Uterus (tissue), 4 donors: ENCODE measurements at places on chromosomes 11 and 22. TPM values are rescaled to one million over a fixed set of nuclear protein-coding genes. Genes with fewer than 3 reads are reported as not detected.

GRCh38 chr11:128235426-128235825 lies 351.9 kb downstream of the ETS1 start:
- no peaks in the 10 kb centered on the region for H3K36me3 ChIP-seq
- DNase-seq, result no peak
- no peak overlapping the region for H3K27ac ChIP-seq
- no peak overlapping the region for H3K4me3 ChIP-seq
- H3K27me3 ChIP-seq, result no peaks in the 10 kb centered on the region

DNA sequence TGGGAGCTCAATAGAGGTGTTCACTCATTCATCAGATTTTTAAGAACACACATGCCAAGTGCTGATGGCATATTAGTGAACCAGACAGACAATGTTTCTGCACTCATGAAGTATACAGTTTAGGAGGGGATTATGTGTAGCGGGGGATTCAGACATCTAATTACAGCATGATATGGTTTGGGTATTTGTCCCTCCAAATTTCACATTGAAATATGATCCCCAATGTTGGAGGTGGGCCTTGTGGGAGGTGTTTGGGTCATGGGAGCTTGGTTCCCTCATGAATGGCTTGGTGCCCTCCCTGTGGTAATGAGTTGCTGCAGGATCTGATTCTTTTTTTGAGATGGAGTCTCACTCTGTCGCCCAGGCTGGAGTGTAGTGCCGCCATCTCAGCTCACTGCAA lies 8.9 kb upstream of the RAB3IL1 start:
- no peaks in the 10 kb centered on the region for H3K27me3 ChIP-seq
- DNase-seq, result no peak
- H3K36me3 ChIP-seq, result no peaks in the 10 kb centered on the region
- H3K4me3 ChIP-seq, result no peak overlapping the region
- H3K27ac ChIP-seq, result no peak overlapping the region
- peaks cover 9% of the 10 kb centered on the region for H3K4me1 ChIP-seq

DNA sequence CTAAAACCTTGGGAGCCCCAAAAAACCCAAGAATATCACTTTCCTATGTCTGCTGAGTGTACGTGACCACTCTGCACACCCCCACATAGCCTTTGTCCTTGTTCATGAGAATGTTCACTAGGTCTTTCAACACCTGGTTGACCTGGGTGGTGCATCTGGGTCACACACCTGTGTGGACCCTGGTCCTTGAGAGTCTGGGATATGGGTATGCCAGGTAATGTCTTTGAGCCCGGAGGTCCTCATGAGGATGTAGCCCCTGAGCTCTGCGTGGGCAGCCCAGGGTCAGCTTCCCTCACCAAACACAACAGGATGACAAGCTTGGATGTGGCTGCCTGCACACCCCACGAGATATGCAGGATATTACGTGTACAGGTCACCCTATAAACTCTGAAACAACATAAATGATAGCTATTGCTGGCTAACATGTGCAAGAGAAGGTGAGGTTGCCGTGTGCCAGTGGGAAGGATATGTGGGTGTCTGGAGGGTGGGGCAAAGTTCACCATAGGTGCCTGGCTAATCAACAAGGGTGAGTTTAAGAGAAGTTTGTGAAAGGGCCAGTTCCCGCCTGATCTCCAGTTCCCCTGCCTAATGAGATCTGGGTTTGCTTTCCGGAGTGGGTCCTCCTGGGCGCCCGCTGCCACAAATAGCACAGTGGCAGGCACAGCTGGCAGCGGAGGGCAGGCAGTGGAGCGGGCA lies 1.4 kb upstream of the PPARA start:
- no peaks in the 10 kb centered on the region for H3K27me3 ChIP-seq
- H3K4me1 ChIP-seq, result no peaks in the 10 kb centered on the region
- H3K27ac ChIP-seq, result peak overlapping the region; percentile 94
- DNase-seq, result no peak
- H3K4me3 ChIP-seq, result peak overlapping the region; percentile 49
- H3K36me3 ChIP-seq, result no peaks in the 10 kb centered on the region

DNA sequence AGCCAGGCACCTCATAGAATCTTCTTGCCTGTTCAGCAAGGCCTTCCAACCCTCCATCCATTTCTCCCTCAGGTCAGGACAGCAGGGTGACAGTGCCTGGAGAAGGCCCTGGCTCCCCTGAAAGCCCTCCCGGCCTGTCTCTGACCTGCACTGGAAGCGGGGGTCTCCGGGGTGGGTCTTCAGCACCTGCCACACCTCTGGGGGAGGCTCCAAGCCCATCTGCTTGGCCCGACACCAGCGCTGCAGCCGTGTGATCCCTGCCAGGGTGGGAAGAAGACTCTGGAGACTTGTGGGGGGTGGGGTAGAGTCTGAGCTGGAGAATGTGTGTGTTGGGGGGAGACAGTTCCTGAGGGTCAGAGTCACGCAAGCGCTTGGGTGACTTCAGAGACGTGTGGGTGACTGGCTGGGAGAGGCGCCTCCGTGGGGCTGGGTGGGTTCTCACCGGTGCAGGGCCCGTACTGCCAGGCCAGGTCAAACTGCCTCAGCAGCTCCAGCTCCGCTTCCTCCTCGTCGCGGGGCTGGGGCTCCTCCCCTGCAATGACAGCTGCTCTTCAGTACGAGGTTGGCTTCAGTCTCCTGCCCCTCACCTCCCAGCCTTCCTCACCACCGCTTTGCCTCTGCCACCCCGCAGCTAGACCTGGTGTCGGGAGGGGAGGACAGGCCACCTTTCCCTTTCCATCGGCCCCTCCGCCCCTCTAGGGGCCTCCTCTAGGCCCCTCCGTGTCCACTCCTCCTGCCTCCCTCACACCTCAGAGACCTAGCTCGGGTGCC lies 615 bp downstream of the POLD4 start:
- peak overlapping the region; percentile 99 for H3K27ac ChIP-seq
- no peaks in the 10 kb centered on the region for H3K27me3 ChIP-seq
- peaks cover 31% of the 10 kb centered on the region for H3K4me1 ChIP-seq
- H3K36me3 ChIP-seq, result no peaks in the 10 kb centered on the region

GRCh38 chr11:30131535-30131934 lies 99.3 kb upstream of the FSHB start:
- DNase-seq, result no peak
- no peak overlapping the region for H3K4me3 ChIP-seq
- H3K27me3 ChIP-seq, result no peaks in the 10 kb centered on the region
- H3K36me3 ChIP-seq, result no peaks in the 10 kb centered on the region
- no peak overlapping the region for H3K27ac ChIP-seq

- H3K27ac ChIP-seq, result no peak overlapping the region
- H3K36me3 ChIP-seq, result no peaks in the 10 kb centered on the region
- H3K4me1 ChIP-seq, result no peaks in the 10 kb centered on the region
- H3K27me3 ChIP-seq, result no peaks in the 10 kb centered on the region
Observed at GRCh38 chr11:2551131-2551530, 106.3 kb downstream of the KCNQ1 start.

GRCh38 chr11:111762981-111763643 lies 3.1 kb downstream of the PPP2R1B start:
- H3K27ac ChIP-seq, result no peak overlapping the region
- no peak overlapping the region for H3K4me3 ChIP-seq
- no peaks in the 10 kb centered on the region for H3K27me3 ChIP-seq
- DNase-seq, result no peak
- no peaks in the 10 kb centered on the region for H3K4me1 ChIP-seq

DNA sequence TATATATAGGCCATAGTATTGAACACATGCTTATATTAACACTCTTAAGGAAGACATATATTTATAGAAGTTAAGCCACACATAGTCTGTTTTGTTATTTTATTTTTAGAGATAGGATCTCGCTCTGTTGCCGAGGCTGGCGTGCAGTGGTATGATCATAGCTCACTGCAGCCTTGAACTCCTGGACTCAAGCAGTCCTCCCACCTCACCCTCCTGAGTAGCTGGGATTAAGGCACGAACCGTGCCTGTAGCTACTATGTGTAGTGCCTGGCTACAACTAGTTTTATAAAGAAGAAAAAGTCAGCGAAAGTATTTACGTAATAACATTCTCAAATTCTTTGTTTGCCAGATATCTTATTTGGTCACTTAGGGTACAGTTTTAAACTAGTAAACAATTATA lies 5.6 kb upstream of the UCP2 start:
- H3K27me3 ChIP-seq, result no peaks in the 10 kb centered on the region
- no peak for DNase-seq
- H3K27ac ChIP-seq, result no peak overlapping the region
- no peaks in the 10 kb centered on the region for H3K4me1 ChIP-seq
- H3K36me3 ChIP-seq, result no peaks in the 10 kb centered on the region

GRCh38 chr11:116980136-116980793 lies 118.0 kb downstream of the SIK3 start:
- DNase-seq, result no peak
- H3K4me1 ChIP-seq, result no peaks in the 10 kb centered on the region
- no peak overlapping the region for H3K4me3 ChIP-seq
- H3K27me3 ChIP-seq, result no peaks in the 10 kb centered on the region
- no peaks in the 10 kb centered on the region for H3K36me3 ChIP-seq

BIRC3 gene
- 7.0 TPM for total RNA-seq

VSIG10L2 gene
- total RNA-seq, result not detected

OR8A1 gene
- not detected for total RNA-seq
